ENCODE measurements at places on chromosomes 12 and 14.

GRCh38 chr14:87696485-87696884 is 296.5 kb downstream of the GALC start:
- DNase-seq = no peak

DNA sequence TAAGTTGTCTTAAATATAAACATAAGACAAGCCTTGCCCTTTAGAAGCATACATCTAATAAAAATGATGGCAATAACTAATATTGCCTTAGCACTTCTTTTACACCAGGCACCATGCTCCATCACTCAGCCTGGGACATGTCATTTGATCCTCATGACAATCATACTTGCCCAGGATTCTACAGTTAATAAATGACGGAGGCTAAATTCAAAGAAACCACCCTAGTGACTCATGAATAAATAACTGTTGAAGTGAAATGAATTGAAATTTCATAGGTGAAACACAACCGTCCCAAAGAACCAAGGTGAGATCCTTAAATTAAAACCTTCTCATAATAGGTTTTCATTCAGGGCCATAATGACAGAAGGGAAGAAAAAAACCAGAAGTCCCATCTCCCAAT is 89.5 kb downstream of the GRIN2B start:
- DNase-seq = no peak

DNA sequence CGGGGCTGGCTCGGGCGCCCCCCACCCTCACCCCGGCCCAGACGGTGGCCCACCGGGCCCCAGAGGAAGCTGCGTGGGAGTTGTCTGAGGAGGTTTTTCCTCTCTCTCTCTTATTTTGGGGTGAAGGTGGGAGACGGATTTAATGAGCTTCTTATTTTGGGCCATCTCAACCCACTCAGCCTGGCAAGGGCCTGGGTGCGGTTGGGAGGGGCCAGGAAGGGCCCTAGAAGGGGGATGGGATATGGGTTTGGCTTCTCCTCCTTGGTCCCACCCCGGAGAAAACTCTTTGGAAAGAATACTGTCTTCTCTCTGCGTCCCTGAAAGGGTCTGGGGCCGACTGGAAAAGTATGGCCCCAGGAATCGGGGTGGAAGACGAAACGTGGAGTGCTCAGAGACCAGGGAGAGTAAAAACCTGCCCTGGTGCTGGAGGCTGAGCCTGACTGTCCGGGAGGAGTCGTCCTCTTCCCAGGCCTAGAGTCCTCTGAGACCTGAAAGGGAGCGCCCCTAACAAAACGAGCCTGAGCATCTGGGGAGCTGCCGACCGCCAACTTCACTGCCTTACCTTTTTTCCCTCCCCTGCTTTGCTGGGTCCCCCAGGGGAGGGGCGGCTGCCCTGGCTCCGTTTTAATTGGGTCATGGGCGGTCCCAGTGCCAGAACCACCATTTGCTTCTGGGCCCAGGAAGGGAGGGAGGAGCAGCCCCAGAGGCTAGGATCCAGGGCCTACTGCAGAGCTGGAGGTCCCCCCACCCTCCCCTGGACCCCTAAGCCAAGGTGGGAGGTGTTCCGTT is 1.6 kb downstream of the MMP14 start:
- no peak for DNase-seq

DNA sequence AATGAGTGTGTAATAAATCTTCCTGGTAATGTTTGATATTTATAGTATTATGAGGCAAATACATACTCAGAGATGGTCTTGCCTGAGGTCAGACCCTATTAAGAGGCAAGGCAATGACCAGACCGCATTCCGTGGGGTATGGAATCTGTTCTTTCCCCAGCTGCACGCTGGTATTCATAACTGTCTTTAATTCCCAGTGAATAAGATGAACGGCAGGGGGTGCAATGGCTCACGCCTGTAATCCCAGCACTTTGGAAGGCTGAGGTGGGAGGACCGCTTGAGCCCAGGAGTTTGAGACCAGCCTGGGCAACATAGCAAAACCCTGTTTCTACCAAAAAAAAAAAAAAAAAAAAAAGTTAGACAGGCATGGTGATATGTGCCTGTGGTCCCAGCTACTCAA is 44.6 kb downstream of the ERO1A start:
- DNase-seq = no peak

GRCh38 chr14:77133720-77134338 is 7.8 kb downstream of the ZDHHC22 start:
- DNase-seq = peak; percentile 49

DNA sequence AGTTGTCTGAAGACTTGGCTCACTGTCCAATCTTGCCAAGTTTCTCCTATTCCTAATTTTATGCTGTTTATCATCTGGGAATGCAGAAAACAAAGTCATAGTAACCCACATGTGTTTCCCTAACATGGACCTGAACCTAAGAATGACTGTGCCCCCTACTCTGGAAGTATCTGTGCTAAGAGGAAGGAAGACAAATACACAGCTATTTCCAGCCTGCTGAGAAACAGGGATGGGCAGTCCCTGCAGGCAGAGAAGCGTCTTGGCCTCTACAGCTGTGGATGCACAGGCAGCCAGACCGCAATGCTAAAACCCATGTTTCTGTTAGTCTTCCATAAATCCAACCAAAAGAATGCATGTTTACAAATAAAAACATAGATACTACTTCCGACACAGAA is 56.2 kb downstream of the DUSP16 start:
- no peak for DNase-seq

DNA sequence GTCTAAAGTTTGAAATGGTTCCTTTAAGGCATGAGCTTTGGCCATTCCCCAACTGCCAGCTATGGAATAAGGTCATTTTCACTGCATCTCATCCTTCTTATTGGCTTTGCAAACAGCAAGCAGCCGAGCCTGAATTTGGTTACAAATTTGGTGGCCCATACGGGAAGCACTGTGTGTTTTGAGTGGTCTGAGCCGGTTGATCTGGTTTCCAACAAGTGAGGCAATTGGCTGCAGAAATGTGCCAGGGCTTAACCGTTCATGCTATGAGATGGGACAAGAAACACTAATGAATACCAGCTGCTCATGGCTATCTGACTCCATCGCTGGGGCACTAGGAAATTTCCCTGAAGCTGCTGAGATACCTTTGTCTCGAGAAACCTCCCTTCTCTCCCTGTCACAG is 9.3 kb downstream of the EDDM3A start:
- no peak for DNase-seq

GRCh38 chr14:94880876-94881275 is 111.0 kb upstream of the GSC start:
- no peak for DNase-seq

GRCh38 chr14:88247228-88247627 is 75.8 kb downstream of the KCNK10 start:
- DNase-seq = no peak

- no peak for DNase-seq
Observed at GRCh38 chr12:120199595-120200306, 1.2 kb downstream of the RPLP0 start.

DNA sequence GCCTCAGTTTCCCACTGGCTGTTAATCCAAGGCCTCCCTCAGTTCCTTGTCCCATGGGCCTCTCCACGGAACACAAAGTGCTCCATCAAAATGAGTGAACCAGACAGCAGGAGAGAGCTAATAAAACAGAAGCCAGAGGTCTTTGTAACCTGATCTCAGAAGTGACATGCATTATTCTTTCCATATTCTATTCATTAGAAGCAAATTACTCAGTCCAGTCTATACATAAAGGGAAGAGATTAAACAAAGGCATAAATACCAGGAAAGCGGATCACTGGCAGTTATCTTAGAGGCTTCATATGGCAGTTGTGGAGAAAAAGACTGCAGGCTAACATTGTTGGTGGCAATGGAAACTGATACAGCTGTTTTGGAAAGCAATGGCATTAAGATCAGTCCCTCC is 170.6 kb upstream of the GARIN6 start:
- no peak for DNase-seq

- DNase-seq = no peak
Observed at GRCh38 chr14:105455766-105456660, 18.6 kb upstream of the CRIP2 start.

GRCh38 chr14:34956931-34957330 is 25.9 kb upstream of the SRP54 start:
- DNase-seq = no peak

- no peak for DNase-seq
Observed at GRCh38 chr14:99777951-99778350, 15.3 kb upstream of the EML1 start.

DNA sequence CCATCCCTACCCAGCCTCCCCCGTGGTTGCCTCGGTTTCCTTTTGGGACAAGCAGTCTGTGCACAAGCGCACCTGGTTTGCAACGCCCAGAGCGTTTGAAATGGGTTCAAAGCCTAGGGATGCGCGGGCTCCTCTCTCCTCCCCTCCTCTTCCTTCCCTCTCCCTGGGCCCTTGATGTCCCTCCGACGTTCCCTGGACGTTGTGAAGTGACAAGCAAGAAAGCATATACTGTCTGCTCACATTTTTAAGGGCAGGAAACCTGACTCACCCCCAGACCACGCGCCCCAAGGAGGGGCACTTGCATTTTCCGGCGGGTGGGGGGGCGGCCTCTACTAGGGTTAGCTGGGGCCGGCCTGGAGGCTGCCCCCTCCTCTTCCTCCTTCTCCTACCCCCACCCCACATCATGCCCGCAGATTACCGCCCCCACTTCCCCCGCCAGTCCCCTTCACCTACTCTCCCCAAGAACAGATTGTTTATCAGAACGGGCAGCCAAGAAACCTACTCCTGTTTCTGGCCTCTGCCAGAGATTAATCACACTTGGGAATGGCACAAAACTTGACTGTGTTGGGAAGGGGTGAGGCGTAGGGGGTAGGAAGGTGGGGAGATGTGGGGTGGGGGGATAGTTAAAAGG is 9.5 kb upstream of the IRF2BPL start:
- peak; percentile 45 for DNase-seq

DNA sequence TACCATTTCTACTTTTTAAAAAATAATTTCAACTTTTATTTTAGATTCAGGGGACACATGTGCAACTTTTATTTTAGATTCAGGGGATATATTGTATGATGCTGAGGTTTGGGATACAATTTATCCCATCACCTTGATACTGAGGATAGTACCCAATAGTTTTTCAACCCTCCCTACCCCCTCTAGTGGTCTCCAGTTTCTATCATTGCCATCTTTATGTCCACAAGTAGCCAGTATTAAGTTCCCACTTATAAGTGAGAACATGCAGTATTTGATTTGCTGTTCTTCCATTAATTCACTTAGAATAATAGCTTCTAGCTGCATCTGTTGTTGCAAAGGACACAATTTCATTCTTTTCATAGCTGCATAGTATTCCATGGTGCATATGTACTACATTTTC is 162.5 kb downstream of the ANKS1B start:
- DNase-seq = no peak

GRCh38 chr12:15931590-15932053 is 20.5 kb downstream of the DERA start:
- no peak for DNase-seq

DNA sequence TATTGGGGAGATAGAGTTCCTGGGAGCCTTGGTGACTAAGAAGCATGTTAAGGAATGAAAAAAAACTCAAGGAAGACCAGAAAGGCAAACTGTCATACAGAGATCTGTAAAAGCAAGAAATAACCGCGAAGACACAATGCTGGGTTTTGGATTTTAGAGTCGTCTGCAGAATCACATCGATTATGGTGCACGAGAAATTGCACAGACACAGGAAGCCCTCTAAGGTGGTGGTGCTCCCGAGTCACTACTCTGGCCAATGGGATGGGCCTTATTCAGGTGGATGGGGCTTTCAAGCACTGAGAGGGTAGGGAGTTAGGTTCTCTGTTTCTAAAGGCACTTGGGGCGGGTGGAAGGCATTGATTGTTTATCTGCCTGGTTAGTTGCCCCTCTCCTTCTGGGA is 10.3 kb upstream of the FLVCR2 start:
- DNase-seq = no peak

GRCh38 chr12:104691721-104692556 is 235.2 kb downstream of the CHST11 start:
- no peak for DNase-seq

DNA sequence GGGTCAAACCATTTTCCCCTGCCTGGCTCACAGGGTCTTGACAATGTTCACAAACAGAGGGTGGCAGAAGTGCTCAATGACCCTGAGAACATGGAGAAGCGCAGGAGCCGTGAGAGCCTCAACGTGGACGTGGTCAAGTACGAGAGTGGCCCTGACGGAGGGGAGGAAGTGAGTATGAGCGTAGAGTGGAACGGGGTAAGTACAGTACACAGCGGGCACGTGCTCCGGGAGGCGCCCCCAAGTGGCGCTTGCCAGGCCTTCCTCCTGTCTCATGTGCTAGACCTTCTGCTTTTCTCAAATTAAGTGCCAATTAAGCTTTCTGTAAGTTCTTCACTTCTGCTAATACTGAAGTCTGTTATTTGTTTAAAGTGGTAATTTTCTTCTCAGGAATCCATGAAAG is 35.9 kb downstream of the XRCC3 start:
- DNase-seq = peak; percentile 32

DNA sequence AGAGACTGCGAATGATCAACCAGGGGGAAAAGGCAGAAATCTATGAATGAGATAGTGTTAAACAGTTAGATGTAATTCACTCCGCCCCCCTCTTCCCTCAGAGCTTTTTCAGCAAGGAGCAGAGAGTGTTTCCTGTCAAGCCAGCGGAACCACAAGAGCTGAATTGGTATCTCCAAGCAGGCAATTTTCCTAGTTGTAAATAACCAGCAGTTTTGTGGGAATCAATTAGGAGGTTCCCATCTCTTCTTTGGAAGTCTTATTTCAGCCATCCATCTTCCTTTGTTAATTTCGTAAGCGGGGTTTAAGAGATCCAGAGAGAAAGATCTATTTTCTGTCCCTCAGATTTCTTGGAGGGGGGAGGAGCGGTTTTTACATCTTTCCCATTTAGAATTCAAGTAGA is 178.0 kb downstream of the FOXN3 start:
- no peak for DNase-seq

DNA sequence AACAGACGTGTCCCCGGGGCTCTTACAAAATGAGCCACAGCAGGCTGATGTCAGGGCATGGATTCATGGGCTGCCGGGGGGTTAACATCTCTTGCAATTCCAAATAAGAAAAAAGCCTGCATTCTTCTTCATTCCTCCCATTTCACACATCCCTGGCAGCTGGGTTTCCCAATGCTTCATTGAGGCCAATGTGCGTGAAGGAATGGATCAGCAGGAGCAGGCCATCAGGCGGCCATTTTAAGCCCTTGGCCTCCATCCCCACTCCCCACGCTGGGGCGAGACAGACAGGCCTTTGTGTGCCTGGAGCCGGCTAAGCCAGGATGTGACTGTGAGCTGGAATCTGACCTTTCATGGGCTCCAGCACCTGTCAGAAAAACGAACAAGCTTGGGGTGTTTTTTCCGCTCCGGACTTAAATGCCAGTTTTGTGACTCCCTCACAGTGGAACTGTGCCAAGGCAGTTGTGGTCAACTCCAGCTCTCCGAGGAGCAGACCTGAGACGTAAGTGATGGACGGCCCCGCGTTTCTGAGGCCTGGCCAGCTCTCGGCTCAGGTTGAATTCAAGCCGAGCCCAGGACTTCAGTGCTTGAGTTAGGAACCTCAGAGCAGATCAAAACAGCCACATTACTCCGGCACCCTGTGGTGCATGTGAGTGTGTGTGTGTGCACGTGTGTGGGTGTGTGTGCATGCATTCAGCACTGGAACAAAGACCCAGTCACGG is 133.1 kb downstream of the TMEM30B start:
- DNase-seq = no peak

DNA sequence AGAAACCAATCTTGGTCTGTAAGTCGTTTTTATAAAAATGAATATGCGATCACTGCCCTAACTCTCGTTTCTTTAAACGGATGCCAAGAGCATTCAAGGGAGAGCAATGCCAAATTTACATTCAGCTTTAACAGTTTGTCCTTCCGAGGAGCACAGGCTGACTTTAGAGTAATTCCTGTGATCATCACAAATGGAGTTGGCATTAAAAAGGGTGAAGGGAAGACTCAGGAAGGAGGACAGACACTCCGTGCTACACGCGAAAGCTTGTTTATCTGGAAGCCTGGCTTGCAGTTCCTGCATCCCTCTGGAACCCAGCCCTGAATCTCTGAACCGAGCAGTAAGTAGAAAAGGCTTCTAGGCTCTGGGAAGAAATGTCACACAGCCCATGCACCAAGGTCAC is 78.4 kb downstream of the PAPOLA start:
- no peak for DNase-seq
